ENCODE measurements at places on chromosomes 13 and 19.

GRCh38 chr13:29556742-29557141, 38.7 kb downstream of the SLC7A1 start:
- no peak for DNase-seq

GRCh38 chr19:6801485-6802086, 29.1 kb downstream of the VAV1 start:
- peak; percentile 89 for DNase-seq

GRCh38 chr13:41955605-41956004, 5.3 kb downstream of the VWA8 start:
- no peak for DNase-seq

DNA sequence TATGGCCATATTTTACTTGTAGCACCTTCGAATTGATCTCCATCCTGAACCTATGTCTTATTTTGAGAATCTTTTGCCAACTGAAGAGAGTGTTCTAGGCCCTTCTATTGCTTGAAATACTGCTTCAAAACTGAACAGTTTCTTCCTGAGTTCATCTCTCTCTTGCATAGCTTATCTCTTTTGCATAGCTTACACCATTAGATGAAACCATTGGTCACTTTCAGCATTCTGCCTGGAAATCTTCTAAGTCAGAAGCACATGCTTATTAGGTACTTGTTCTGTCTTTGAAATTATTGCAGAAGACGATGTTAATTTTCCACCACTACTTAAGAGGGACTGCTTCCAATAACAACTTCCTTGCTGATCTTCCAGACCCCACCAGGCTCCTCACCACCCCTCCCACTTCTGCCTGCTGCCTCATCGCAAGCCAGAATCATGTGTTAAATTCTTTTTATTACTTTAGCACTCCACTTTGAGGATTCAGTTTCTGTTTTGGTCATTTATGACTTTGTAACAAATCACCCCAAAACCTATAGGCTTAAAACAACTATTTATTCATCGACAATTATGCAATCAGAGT, 122.4 kb upstream of the MAB21L1 start:
- no peak for DNase-seq

GRCh38 chr19:6828698-6829633, 56.5 kb downstream of the VAV1 start:
- DNase-seq = peak; percentile 64

- DNase-seq = no peak
Observed at GRCh38 chr19:33802801-33803200, 6.1 kb downstream of the KCTD15 start.

- no peak for DNase-seq
Observed at GRCh38 chr19:48413879-48414587, 20.6 kb downstream of the GRIN2D start.

DNA sequence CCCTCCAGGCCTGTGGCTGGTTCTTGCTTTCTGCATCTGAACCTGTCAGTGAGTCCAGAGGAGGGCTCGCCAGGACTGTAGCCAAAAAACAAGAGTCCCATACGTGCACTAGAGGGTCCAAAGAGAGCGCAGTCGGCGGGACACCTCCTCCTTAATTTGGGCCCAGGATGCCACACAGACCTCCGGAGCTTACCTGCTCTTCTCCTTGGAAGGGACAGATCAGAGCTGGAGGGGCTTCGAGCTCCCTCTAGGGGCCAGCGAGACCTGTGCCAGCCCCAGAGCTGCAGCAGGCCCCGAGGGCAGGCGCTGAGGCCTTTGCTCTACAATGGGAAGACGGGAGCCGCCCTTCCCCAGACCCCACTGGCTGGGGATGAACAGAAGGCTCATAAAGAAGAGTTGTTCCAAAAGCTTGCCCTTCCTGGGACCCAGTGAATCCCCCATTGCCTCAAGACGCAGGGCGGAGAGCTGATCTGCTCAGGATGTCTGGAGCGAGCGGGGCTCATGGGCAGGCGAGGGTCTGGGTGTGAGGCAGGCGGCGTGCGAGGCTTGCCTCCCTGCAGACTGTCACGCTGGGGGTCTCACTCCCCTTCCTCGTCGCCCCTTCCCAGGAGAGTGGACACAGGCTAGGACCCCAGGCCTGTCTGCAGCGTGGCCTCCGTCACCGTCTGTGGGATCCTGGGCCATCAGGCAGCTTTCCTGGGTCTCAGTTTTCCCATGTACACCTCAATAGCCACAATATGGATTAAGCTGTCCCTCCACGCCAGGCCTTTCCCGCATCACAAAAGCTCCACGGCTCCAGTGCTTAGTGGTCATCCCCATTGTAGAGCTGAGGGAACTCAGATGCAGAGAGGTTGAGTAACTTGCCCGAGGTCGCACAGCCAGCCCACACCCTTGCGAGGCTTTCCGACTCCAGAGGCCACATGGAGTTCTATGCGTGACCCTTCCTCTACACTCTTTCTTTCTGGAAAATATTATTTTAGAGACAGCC, 46.9 kb upstream of the VSTM2B start:
- DNase-seq = peak; percentile 40

DNA sequence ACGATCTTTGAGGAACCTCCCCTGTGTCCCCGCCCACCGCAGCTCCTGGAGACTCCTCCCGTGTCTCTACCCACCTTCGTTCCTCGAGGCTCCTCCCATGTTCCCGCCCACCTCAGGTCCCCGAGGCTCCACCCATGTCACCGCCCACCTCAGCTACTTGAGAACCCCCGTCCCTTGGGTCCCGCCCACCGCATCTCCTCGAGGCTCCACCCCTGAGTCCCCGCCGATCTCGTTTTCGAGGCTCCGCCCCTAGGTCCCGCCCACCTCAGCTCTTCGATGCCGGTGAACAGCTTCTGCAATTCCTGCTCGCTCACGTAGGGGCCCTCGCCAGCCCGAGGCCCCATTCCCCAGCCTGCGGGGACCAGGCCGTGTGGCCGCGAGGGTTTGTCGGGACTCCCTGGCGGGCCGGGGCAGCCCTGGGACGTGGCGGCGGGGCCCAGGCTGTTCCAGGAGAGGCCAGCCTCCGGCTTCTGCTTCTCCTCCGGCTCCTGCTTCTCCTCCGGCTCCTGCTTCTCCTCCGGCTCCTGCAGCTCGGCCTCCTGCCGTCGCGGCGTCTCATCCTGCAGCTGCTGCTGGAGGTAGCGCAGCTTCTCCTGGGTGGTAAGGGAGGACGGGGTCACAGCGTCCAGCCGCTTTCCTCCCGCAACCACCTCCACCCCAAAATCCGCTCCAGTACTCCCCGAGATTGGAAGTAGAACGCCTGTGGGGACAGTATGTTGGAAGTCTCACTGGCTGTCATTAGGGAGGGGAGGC, 16.7 kb downstream of the TSKS start:
- DNase-seq = peak; percentile 74

DNA sequence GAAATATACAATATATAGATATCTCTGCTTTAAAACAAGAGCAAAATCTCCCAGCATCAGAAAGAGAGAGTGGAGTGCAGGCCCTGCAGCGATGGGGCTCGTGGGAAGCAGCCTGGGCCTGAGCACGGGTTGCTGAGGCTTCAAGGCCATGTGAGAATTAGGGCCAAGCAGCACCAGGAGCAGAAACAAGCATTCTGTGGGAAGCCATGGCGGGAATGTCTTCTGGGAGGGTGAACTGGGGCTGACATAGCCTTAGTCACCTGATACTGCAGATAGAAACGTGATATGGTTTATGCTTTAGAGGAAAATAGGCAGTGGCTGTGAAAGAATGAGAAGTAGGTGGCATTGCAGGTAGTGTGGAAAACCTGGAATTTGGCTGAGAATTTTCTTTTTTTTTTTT, 472.3 kb downstream of the IRS2 start:
- DNase-seq = no peak

- DNase-seq = no peak
Observed at GRCh38 chr19:55227241-55228014, 1.1 kb downstream of the TMEM86B start.

DNA sequence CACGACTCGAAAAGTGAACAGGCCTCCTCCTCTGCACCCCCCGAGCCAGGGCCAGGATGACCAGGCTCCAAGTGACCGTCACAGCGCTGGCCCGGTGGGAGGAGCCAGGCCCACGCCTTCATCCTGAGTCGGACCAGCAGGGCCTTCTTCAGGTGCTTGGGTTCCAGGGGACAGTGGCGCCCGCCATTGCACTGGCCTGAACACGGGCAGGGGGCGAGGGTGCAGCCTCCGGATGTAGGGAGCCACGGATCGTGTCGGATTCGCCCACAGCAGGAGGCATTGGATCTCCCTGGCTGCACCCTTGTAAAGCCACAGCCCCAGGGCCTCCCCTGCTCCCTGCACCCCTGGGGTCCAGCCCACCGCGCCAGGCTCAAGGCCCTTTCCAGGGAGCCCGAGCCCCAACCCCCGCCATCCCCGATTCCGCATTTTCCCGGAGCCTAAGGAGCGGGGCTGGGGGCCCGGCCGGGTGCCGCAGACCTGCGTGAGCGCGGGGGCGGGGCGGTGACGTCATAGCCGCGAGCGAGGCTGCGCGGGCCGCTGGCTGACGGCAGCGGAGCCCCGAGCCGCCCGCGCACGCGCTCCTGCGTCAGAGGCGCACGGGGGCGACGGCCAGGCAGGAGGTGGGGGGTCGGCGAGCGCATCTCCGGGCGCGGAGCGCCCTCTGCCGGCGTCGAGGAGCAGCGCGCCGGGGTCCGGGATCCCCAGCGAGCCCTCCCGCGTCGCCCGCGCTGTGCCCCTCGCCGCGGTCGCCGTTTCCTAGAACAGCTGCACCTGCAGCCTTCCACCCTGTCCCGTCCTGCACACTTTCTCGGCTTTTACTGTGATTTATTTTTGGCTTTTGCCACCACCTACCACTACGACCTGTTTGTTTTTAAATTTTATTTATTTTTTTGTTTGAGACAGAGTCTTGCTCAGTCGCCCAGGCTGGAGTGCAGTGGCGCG, 1.5 kb upstream of the ATP5F1D start:
- DNase-seq = peak; percentile 95

Data from stimulated activated CD4-positive, alpha-beta T cell treated with anti-CD3 and anti-CD28 coated beads, Interleukin-15, amount 100 ng/mL, for 24 hours (primary cell).